ENCODE measurements at places on chromosomes 2 and 18.

DNA sequence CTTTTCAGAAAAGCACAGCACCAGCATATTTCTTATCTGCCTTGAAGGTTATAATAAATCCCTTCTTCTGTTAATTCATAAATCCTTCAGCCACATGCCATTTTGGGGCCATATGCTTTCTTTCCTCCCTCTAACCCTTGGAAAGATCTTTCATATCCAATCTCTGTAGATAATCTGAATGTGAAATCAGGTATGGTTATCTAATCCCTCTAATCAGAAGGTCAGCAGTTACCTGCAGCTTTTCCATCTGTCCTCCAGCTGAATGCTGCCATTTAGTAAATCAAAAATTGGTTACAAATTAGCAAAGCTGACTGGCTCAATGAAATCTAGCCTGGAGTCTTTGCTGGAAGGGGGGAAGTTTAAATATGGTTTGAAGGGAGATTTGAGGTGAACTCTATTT is 230.5 kb downstream of the PIK3C3 start:
- no peak for DNase-seq

DNA sequence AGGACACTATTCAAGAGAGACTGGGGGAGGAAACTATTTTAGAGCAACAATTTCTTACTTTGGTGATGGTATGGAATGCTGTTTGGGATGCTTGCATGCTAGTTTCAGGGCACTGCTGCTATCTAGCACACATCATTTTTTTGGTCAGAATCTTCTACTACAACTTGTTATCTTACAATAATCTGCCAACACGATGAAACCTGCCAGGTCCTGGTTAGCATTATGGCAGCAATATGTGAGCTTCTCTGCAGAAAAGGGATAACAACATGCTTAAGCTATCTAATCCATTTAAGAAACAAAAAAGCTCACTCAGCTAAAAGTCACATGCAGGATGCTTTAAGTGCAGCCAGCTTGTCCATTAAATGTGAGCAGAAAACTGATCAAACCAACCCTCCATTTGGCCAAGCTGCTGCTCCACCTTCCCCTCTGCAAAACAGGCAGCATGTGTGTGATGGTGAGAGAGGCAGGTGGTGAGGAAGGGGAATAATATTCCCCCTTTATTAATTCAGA is 30.1 kb downstream of the GAREM2 start:
- no peak for DNase-seq

- DNase-seq = no peak
These were observed 399.7 kb upstream of the ID2 start for GRCh38 chr2:8281950-8282857.

DNA sequence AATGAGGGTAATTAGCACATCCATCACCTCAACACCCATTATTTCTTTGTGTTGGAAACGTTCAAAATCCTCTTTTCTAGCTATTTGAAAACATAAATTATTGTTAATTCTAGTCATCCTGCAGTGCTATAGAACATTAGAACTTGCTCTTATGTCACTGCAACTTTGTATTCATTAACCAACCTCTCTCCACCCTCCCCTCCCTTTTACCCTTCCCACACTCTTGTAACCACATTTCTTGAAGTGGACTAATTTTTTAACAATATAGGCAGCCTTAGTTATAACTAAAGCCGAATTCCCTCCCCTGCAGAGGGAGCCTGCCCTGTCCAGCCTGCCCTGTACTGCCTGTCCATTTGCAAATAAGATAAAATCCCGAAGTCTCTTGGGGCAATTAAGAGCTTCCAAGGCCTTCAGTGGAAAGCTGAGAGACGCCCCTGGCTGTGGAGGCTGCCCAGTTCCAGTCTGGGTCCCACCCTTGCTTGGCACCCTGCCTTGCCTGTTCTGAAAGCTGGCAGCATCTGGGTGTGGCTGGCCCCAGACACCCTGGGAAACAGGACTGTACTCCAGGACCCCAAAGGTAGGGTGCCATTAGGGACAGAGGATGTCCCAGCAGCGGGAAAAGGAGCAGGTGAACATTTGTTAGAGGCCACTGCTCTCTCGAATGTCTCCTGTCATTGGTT is 65.1 kb downstream of the MEX3C start:
- no peak for DNase-seq

DNA sequence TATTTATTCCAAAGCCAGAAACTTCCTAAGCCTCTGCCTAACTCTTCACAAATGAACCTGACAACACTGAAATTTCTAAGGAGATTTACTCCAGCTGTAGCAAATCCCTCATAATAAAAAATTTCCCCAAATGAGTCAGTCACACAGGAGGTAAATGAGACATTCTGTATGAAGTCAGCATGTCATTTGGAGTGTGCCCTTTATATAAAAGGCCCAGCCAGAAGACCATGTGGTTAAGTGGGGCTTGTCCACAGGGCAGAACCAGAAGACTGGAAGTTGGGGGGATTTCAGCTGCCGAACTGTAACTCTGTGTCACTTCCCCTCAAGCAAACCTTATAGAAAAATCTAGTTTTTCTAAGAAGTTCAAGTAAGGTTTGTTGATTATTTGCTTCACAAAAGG is 30.2 kb downstream of the NRP2 start:
- no peak for DNase-seq

DNA sequence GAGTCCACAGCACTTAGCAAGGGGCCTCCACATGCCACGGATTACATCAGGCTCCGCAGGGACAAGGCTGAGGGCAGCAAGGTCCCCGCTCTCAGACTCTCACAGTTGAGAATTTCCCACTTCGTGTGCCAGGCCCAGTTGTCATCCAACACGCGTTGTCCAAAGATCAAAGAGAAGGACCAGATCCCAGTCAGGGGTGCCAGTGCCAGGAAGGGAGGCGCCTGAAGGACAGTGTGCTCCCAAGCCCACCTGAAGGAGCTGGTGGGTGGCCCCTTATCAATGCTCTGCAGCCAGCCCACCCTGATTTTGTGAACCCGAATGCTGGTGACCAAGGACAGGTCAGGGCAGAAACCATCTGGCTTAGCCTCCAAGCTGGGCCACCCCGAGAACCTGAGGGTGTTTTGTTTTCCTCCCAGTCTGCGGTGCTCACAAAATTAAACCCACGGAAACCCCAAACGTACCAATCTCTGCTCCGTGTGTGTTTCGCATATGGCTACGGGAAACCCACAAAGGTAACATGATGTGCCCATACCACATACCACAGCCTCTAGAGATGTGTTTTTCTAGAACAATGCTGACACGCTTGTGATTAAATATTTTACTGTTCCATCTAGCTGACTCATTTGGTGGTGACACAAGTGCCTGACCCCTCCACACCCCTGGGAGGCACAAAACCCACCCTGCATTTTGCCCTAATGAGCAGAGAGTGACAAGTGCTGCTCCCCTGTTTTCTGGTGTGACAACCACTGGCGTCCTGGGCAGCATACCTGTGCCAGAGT is 24.5 kb downstream of the CRACDL start:
- DNase-seq = no peak

DNA sequence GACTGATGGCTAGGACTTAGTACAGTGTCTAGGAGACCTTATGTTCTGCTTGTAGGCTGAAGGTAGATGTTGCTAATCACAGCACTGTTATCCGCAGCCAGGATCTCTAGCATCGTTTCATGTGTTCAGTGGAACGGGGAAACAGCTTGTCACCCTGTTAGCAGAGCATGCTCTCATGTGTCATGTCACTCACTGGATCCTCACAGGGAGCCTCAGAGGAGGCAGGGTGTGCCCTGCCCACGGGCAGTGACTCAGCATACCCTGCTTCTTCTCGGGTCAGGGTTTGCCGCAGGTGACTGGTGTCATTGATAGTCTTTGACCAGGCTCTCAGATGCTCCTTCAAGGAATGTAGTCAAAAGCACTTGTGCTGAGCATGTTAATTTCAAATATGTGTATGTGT is 44.4 kb downstream of the RPIA start:
- DNase-seq = peak; percentile 24

DNA sequence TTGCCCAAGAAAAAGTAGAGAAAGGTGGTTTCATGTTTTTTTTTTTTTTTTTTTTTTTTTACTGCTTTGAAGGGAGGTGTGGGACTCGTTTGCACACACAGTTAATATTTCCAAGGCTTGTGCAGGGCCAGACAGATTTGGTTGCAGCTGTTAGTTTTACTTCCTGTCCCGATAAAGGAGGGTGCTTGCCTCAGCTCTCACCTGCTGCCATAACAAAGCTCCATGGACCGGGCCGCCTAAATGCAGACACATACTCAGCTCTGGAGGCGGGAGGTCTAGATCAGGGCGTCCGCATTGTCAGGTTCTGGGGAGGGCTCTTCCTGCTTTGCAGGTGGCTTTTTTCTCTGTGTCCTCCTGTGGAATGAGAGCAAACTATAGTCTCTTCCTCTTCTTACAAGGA is 69.9 kb downstream of the ODC1 start:
- no peak for DNase-seq

DNA sequence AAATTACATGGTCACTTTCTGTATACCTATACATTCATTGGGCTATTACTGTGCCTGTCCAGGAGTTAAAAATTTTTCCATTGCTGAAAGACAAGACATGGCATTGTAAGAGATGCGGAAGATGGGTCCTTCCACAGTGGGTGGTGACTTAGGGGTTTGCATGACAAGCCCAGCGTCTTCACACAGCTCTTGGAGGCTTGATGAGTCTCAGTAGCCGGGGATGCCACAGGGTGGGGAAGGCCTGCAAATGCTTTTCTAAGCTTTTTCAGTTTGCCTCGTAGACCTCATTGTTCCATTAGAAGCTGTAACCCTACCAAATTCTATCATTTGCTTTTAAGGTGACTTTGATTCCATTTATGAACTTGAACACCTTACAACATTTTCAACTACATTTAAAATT is 18.1 kb upstream of the MAPRE3 start:
- no peak for DNase-seq

Data from stimulated activated CD4-positive, alpha-beta T cell treated with anti-CD3 and anti-CD28 coated beads, Interleukin-1b, Interleukin-23, amount 100 ng/mL, for 4 hours (primary cell).